ENCODE measurements at places on chromosomes 12 and 14.
A peak's percentile ranks its signal among the peaks of the same experiment; 100 is the strongest.

DNA sequence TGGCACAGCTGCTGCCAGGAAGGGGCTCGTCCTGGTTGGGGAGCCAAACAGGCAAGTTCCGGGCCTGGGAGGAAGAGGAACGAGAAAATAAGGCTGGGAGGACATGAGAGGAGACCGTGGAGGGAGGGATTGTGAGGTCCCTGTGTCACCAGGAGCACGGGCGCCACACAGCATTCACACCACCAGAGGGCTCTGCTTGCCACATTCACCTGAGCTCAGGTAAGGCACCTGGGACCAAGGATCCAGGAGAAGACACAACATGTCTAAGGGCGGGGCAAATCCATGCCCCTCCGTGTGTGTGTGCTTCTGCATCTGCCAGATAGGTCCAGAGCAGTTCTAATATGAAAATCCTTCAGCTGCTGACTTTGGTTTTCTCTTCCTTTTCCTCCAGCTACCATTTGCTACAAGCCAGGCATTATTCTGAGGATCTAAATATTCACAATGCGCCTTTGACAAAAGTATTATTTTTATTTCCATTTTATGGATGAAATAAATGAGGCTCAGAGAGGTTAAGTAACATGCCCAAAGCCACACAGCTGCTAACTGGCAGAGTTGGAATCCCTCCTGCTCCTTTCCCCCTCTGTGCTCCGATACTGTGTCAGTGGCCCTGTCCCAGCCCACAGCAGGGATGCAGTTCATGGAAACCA lies 14.6 kb downstream of the RAPGEF3 start:
- no peak for DNase-seq

DNA sequence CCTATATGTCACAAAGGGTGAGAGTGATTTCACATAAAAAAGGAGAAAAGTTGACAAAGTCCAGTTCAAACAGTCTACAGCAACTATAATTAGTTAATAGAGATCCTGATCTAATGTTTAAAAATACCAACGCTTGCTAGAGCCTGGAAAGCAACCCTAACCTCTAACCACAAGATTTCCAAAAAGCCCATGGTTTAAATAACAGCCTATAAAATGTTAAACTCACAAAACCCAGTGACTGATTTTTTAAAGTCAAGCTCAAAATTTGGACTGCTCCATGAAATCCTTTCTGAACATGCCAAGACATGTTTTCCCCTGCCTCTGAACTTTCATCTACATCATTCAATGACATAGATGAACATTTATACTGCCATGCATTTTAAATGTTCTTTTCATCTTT lies 81.6 kb downstream of the PLEKHG7 start:
- no peak for DNase-seq

- no peak for DNase-seq
Observed at GRCh38 chr14:77547512-77548180, 49.0 kb upstream of the ISM2 start.

DNA sequence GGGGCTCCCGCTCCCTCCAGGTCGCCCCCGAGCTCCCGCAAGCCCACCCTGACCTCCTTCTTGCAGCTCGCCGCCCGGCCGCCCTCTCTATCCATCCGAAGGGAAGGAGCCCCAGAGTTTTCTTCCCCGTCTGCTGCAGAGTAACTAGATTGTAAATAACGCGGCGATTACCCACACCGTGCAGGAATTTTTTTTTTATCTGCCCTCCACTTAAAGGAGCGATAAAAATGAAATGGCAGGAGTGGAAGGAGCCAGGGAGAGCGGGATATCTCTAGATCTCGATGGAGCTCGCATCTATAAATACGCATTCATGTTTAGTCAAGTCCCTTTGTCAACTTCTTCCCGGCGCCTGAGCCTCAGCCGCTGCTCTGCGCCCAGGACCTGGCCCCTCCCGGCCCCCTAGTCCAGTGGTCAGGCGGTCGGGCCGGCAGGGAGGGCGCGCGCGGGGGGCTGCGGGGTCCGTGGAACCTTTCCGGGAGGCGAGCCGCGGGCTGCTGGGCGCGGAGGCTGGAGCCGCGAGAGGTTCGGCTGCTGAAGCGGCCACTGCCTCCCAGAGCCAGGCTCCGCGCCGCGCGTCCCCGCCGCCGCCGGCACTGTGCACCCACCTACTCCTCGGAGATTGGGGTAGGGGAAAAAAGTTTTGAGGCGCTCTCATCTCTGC lies 386.0 kb downstream of the BCAT1 start:
- peak; percentile 0 for DNase-seq

GRCh38 chr14:81105378-81105777 lies 115.4 kb downstream of the GTF2A1 start:
- no peak for DNase-seq

DNA sequence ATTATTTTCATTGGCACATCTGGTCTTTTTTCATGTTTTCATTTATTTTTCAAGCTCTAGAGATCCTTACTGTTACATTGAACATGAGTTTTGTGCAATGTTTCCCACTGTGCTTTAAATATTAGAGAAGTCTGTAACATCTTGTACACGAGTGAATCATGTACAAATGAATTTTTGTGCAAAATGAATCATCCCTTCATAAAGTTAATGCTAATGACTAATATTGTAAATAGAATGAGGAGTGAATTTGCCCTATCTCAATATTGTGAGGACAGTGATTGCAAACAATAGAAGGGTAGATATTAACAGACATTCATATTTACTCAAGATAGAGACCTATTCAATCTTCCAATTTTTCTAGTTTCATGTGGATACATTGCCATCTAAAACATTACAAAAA lies 463.3 kb upstream of the FOXG1 start:
- DNase-seq, result no peak

DNA sequence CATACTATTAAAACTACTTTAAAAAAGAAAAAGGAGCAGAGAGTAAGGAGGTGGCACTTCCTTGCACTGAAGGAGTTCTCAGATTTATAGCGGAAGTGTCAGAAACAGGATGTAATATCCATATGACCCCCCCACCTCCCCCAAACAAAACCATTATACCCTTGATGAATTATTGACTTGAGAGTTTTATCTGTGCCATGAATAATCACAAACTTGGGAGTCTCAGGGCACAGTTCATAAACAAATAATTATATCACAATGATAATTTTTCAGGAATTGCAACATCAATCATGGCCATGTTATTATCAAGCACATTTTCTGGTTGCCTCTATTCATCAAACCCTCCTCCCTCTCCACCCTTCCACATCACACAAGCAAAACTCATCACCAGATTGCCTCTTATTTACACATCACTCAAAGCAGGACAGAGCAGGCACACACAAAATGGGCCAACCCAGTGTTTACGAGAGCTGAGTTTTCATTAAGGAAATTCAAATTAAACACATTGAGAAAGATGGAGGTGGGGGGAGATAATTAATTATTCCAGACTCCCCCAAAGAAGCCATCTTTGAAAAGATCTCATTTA lies 141.4 kb downstream of the EGLN3 start:
- no peak for DNase-seq

DNA sequence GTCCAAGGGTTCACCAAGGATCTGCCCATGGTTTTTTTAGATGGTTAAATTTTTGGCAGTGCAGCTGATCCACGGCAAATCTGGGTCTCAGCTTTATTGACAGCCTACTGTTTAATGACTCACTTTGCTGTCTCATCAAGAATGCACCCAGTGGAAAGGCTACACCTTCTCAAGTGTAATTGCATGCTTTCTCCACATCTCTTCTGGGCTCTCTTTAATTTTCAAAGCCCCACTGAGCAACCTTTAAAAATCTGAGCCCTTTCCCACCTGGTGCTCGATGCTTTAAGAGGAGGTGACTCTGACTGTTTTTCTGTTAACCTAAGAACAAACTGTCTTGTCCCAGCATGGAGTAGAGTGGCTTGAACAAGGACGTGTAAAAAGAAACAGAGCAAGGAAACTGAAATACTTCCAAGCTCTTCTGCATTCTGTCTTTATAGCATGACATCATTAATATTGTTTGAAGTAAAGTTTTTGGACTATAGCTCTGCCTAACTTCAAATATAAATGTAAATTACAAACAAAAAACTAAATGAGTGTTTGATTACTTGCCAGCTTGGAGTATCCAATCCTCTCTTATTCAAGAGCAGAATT lies 214.2 kb upstream of the KRR1 start:
- peak; percentile 20 for DNase-seq

GRCh38 chr14:103408491-103409155 lies 23.4 kb downstream of the MARK3 start:
- DNase-seq, result peak; percentile 45

DNA sequence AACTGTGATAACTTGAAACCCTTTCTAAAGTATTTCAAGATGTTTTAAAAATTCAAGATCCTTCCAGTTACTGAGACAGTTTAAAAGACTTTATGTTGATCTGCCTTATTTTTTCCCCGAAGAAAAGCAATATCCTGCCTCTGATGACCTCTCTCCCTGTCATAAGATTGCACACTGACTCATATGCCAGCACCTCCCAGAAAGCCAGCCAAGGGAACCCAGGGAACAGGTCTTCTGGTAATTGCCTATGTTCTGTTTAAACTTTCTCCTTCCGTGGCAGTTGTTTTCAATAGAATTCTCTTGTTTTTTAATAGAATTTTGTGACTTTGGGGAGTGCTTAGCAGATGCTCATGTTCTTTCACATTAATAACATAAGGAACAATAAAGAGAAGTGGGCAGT lies 300.2 kb upstream of the PRKD1 start:
- no peak for DNase-seq

GRCh38 chr12:124148481-124149273 lies 146.2 kb upstream of the RFLNA start:
- DNase-seq, result no peak

DNA sequence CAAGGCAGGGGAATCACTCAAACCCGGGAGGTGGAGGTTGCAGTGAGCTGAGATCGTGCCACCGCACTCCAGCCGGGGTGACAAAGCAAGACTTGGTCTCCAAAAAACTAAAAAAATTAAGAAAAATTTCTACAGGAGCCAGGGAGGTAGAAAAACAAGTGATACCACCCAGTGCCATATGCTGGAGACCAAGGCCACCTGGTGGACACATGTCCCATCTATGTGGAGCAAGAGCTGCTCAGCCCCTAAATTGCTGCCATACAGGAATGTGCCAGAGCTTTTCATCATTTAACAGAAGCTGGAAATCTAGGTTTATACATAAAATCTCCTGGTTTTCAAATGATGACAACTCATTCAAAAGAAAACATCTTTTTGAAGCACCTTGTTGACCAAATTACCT lies 61.4 kb upstream of the ELK3 start:
- DNase-seq, result peak; percentile 6

DNA sequence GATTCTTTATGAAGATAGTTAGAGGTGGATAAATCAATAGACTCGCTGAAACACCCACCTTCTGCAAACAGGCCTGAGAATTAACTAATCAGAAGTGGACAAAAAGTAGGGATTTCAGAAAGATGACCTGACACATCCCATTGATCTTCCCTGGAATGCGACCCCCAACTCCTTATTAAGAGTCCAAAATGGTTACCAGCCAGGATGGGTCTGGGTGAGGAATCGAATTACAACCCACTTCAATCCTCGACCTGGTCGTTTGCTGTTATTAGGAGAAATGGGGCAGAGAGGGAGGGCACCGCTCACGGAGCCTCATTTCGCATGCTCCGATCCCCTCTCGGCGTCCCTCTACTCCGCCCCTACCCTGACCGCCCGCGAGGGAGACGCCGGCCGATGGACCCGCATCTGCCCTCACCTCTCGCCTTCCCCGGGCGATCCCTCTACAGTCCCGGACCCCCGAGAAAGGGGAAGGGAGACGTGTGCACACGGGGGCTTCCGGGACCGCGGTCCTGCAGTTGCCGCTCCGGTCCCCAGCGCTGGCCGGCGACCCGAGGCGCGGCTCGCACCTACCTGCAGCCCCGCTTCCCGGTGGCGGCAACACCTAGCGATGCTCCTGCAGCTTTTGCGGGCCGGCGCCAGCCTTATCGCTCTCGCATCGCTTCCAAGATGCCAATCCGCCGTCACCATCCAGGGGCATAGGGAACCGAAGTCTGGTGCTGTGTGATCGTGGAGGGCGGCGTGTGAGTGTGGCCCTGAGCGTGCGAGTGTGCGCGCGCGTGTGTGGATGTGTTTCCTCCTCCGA lies 69.3 kb upstream of the USP15 start:
- no peak for DNase-seq

GRCh38 chr14:31489691-31490090 lies 1.9 kb upstream of the GPR33 start:
- DNase-seq, result no peak

DNA sequence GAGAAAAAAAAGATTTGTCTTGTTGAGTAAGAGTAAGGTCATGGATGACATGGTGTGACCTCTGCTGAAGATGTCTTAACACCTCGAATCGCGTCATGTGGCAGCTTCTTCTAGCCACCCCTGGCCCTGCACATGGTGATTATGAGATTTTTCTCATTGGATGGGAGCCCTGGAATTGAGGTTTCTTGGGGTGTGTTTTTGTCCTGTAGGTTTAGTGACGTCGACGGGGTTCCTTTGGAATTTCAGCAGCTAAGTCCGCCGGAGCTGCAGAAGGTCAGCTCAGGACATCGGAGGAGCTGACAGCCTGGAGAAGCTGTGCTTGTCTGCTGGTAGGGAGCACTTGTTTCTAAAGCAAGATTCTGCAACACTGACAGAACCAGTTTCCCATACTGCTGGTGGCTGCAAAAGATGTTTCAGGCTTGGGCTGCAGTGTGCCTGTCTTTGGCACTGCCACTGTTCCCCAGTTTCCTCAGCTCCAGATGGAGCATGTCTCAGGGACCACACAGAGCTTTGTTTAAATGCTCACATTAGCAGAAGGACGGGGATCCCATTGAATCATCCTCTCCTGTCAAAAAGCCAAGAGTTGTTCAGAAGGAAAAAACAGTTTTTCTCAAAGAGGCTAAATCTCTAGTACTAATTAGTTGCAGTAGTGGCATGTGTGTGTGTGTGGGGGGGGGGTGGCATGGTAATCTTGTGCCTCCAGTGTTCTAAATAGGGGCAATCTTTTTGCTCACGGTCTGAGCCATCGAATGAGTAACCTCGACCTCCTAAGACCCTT lies 5.2 kb upstream of the FOS start:
- no peak for DNase-seq
